ENCODE measurements at places on chromosomes 4 and X.

DNA sequence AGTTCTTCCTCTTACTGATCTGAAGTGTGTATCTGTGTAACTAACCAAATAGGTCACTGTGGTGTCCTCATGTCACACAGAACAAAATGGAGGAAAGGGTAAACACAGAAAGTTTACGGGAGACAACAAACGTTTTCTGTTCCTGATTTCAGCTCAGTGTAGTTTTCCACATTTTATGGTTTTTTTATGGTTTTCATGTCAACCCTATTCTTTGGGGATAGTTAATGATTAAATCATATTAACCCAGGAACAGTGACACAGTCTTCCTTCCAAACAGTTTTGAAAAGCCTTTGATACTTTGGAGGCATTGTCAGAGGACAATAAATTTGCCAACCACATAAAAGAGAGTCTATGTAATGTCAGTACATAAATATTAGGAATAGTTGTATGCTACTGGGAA is 4.2 kb downstream of the LNX1 start:
- no peak for DNase-seq

GRCh38 chrX:109635146-109635545 is 10.2 kb upstream of the KCNE5 start:
- no peak for DNase-seq

GRCh38 chrX:96455078-96455477 is 229.6 kb upstream of the DIAPH2 start:
- no peak for DNase-seq

DNA sequence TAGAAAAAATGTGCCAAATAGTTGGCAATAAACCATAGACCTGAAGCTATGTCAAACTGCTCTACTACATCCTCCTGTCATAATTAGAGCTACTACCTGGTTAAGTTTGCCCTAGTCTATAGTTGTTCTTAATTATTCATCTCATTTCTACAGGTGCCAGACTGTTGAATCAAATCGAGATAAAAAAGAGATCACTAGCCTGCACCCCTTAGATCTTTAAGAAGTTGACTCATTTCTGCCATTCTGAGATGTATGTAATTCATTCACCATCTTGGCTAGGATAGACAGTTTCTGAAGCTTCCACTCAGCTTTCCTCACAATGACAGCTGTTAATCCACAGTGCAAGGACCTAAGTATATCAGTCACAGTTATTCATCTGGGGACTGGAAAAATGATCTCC is 452.1 kb upstream of the BOD1L1 start:
- no peak for DNase-seq
